ENCODE measurements at places on chromosomes 16 and 17.

GRCh38 chr16:55710466-55710865 lies 54.7 kb downstream of the SLC6A2 start:
- H3K36me3 ChIP-seq, result no peaks in the 10 kb centered on the region
- H3K27ac ChIP-seq, result no peak overlapping the region
- no peaks in the 10 kb centered on the region for H3K4me1 ChIP-seq
- no peak for DNase-seq

DNA sequence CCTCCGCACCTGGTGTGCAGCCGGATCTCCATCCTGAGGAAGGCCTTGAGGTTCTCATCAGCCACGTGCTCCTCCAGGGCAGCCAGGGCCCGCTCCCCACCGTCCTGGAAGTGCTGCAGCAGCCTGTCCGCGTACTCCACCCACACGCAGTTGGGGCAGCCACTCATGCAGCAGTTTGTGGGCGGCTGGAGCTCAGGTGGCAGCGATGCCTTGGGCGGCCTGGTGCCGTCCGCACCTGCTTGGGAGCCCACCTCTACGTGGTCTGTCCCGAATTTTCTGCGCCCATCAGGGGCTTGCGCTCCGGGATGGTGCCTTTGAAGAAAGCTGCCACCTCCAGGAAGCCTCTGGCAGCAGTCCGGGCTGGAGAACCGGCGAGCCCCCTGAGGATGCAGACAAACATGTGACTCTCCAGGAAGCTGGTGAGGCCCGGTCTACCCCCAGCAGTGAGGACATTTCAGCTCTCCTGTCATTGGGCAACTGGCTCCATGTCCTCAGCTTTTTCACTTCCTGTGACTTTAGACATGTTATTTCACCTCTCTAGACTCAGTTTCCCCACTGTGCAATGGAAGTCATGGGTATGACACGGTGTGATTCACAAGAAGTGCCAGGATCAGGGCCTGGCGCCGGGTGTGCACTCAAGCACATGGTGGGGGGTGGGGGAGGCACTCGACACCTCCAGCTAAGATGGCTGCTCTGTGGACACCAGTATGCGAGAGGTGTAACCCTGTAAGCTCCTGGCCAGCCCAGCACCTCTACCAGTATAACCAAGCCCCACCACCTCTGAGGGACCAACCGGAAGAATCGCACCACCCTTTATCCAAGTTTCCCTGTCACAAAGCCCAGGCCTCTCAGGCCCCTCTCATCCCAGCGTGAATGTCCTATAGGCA lies 957 bp downstream of the OXLD1 start:
- peak; percentile 23 for DNase-seq
- peaks cover 7% of the 10 kb centered on the region for H3K36me3 ChIP-seq
- peak overlapping the region; percentile 86 for H3K4me3 ChIP-seq
- H3K4me1 ChIP-seq, result peaks cover 35% of the 10 kb centered on the region

DNA sequence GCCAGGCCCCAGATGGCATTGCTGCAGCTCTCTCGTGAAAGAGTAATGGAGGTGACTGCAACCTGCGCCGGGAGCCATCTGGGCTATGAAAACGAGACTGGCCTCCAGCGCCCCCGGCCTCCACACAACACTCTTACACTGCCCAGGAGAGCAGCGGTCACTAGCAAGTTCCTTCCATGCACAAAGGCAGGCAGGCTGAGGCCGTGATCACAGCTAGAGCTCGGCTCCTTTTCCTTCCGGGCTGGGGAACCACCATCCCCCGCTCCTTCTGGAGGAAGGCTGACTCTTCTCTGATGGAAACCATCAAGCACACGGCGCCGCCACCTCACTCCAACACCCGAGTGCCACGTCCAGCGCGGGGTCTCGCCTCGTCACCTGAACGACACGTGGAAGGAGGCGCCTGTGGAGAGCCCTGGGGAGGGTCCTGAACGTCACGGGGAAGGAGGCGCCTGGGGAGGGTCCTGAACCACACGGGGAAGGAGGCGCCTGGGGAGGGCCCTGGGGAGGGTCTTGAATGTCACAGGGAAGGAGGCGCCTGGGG lies 61.9 kb downstream of the KLHDC4 start:
- H3K4me3 ChIP-seq, result no peak overlapping the region
- H3K27me3 ChIP-seq, result no peaks in the 10 kb centered on the region
- no peak for DNase-seq
- peaks cover 45% of the 10 kb centered on the region for H3K36me3 ChIP-seq
- peaks cover 13% of the 10 kb centered on the region for H3K4me1 ChIP-seq

- H3K4me1 ChIP-seq, result peaks cover 31% of the 10 kb centered on the region
- H3K27me3 ChIP-seq, result peaks cover 13% of the 10 kb centered on the region
- peak overlapping the region; percentile 58 for H3K4me3 ChIP-seq
- no peak for DNase-seq
- H3K27ac ChIP-seq, result peak overlapping the region; percentile 71
- H3K36me3 ChIP-seq, result no peaks in the 10 kb centered on the region
Observed at GRCh38 chr17:81925860-81926450, 1.6 kb downstream of the MAFG start.

- H3K27ac ChIP-seq, result no peak overlapping the region
- H3K36me3 ChIP-seq, result no peaks in the 10 kb centered on the region
- no peaks in the 10 kb centered on the region for H3K4me1 ChIP-seq
Observed at GRCh38 chr17:16873174-16874035, 98.5 kb downstream of the TNFRSF13B start.

GRCh38 chr16:73464834-73465233 lies 416.9 kb upstream of the ZFHX3 start:
- H3K36me3 ChIP-seq, result no peaks in the 10 kb centered on the region
- no peaks in the 10 kb centered on the region for H3K27me3 ChIP-seq
- no peak overlapping the region for H3K27ac ChIP-seq
- DNase-seq, result no peak

- no peaks in the 10 kb centered on the region for H3K4me1 ChIP-seq
- no peaks in the 10 kb centered on the region for H3K36me3 ChIP-seq
- no peaks in the 10 kb centered on the region for H3K27me3 ChIP-seq
Observed at GRCh38 chr16:17277981-17278381, 192.8 kb downstream of the XYLT1 start.

GRCh38 chr17:48241131-48241591 lies 133.6 kb downstream of the SNX11 start:
- no peaks in the 10 kb centered on the region for H3K27me3 ChIP-seq
- H3K4me1 ChIP-seq, result peaks cover 33% of the 10 kb centered on the region
- DNase-seq, result no peak
- no peak overlapping the region for H3K27ac ChIP-seq
- no peaks in the 10 kb centered on the region for H3K36me3 ChIP-seq
- no peak overlapping the region for H3K4me3 ChIP-seq
